ENCODE measurements at places on chromosomes 6 and 20. TPM values are rescaled to one million over a fixed set of nuclear protein-coding genes. Genes with fewer than 3 reads are reported as not detected.

WASF1 gene
- total RNA-seq = 11.7 TPM

AGPAT4 gene
- 11.6 TPM for total RNA-seq

RAET1L gene
- not detected for total RNA-seq

IL17F gene
- not detected for total RNA-seq

PGC gene
- total RNA-seq = not detected

LY86 gene
- total RNA-seq = not detected

ETV7 gene
- total RNA-seq = 0.09 TPM

LHFPL5 gene
- total RNA-seq = not detected

RAB44 gene
- total RNA-seq = not detected

KCNK16 gene
- total RNA-seq = not detected

HTR1E gene
- total RNA-seq = not detected

PAX1 gene
- total RNA-seq = not detected

JAG1 gene
- 39.2 TPM for total RNA-seq

MED23 gene
- total RNA-seq = 34.7 TPM

Data from fibroblast of the aortic adventitia (primary cell).